ENCODE measurements at places on chromosomes 6 and 20. TPM values are rescaled to one million over a fixed set of nuclear protein-coding genes. Genes with fewer than 3 reads are reported as not detected.

- no peak for DNase-seq
Measured at GRCh38 chr6:105675715-105676397, 273.0 kb upstream of the PREP start.

DNA sequence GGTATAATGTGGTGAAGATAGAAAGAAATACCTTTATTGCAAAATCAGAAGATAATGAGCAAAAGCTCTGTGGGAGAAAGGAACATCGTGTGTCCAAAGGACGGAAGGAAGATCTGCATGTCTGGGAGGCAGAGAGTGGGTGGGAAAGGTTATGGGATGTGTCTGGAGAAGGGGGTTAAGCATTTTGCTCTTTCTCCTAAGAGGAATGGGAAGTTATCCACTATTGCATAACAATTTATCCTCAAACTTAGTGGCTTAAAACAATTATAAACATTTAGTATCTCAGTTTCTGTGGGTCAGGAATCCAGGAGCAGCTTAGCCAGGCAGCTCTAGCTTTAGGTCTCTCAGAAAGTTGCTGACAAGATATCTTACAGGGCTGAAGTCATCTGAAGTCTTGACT is 229.1 kb upstream of the CITED2 start:
- no peak for DNase-seq

DNA sequence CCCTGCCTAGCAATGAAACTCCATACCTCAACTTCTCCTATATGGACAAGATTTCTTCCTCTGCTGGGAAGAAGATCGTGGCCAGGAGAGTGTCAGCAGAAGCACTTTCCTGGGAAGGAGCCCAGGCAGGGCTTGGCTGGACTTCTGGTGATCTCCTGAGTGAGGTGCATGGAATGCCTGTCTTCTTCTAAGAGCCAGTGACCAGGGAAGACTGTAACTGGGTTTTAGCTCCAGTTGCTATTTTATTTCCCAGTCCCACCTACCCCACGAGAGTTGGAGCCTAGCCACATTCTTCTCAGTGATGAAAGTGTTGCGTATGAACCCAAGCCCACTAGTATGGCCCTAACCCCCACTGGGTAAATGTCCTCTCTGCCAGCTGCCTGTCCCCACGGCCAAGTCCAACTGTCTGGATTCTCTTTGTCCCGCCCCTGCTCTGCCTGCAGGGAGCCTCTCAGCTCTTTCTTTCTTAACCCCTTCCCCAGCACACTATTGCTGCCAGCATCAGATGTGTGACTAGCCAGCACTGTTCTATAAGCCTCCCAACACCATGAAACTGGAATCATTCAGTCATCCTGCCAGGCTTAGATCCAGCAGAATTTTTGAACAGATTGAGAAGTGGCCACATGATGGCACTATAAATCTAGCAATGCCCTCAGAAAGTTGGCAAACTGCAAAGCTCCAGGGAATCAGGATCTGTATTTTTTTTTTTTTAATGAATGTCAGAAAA is 69.8 kb upstream of the FAM184A start:
- DNase-seq, result peak; percentile 6

- DNase-seq, result no peak
Measured at GRCh38 chr6:75065523-75065922, 140.3 kb downstream of the COL12A1 start.

MDFI gene
- not detected for total RNA-seq
